T-helper 2 cell (primary cell): ENCODE measurements at places on chromosomes 12 and 14.

GRCh38 chr14:35631071-35631805 is 97.3 kb downstream of the INSM2 start:
- no peak for DNase-seq

DNA sequence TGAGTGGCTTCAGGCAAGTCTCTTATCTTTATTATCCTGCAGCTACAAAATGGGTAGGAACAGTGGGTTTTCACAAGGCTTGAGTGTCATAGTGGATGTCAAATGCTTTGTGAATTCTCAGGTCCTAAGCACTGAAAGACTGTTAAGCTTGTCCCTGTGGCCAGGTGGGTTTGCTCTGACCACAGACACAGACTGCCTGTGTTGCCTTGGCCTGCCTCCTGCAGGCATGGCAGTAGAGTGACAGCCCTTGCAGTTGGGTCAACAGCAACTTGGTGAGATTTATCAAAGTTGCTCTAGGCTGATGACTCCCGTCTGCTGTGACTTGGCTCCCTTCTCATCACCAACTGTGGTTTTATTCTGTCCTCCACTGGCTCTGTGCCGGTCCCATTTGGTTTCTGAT is 520.0 kb upstream of the CCDC196 start:
- DNase-seq = no peak

DNA sequence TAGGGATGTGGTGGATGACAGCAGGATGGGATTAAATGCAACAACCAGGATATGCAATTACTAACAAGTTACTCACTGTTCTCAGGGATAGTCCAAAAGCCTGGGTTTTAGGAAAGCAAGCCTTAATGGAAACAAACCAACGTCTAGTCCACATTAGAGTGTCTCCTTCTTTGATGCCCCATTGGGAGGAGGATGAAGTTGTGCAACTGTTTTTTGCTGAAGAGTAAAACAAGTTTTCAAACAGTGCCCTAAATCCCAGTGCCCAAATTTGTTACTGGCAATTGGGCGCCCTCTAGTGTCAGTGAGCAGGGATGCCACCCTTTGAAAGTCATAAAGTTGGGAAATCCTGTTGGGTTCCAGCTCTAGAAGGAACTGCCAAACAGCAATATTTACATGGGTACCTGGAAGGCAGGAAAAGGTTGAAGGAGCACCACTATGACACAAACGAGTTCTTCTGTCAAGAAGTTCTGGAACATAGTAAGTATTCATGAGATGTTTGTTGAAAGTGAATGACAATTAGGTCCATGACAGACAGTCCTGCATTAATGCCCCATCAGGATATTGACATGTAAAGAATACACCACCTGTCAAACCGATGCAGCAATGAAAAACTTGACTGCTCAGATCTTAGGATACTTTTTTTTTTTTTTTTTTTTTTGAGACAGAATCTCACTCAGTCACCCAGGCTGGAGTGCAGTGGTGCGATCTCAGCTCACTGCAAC is 11.1 kb upstream of the DPF3 start:
- peak; percentile 58 for DNase-seq

DNA sequence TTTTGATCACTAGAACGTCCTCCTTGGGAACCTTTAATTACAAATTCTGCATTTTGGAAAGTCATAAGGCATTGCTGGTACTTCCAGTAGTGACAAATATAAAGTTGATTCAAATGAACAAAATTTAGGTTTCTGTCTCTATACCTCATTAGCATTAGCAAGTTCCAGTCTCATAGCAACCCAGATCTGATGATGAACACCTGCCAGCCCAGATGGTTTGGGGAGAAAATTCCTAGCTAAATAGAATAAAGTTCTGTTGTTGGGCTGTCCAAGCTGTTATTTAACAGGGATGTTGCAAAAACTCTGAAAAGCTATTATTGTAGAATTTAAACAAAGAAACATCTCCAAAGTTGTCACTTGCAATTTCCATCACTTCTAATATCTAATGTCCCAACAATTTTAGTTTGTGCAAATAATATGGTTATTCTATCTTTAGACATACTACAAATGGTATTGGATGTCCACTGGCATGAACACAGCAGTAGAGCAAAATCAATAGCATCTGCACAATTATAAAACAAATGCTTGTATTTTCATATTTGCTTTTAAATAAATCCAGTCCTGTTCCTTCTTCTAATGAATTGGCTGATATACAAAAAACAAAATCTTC is 299.4 kb downstream of the SLC16A7 start:
- DNase-seq = no peak

DNA sequence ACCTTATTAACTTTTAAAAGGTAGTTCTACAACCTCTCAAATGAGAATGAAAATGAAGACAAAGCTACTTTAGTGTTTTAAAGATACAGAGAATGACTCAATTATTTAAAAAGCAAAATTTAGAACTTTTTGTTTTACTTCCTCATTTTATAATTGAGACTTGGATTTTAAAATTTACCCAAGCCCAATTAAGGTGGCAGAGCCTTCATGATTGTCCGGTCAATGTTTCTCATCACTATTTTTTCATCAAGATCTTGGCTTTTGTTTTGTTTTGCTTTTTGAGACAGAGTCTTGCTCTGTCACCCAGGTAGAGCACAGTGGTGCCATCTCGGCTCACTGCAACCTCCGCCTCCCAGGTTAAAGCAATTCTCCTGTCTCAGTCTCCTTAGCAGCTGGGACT is 32.7 kb downstream of the PPP4R3A start:
- no peak for DNase-seq

DNA sequence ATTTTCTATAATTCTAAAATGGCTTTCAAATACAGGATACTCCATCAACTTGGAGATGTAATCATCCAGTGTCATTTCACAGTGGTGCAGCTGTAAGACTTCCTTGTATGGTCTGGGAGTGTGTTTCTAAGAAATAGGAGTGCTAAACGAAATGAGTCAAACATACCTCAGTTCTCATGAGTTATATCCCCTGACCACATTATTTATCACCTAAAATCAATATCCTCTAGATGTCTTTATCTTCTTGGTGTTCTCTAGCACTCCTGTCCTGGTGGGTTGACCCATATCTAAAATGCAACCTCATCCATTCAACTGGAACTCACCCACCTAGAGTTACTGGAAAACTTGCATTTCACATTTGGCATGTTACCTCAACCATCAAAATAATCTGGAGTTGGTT is 33.2 kb downstream of the TMEM30B start:
- DNase-seq = peak; percentile 89

DNA sequence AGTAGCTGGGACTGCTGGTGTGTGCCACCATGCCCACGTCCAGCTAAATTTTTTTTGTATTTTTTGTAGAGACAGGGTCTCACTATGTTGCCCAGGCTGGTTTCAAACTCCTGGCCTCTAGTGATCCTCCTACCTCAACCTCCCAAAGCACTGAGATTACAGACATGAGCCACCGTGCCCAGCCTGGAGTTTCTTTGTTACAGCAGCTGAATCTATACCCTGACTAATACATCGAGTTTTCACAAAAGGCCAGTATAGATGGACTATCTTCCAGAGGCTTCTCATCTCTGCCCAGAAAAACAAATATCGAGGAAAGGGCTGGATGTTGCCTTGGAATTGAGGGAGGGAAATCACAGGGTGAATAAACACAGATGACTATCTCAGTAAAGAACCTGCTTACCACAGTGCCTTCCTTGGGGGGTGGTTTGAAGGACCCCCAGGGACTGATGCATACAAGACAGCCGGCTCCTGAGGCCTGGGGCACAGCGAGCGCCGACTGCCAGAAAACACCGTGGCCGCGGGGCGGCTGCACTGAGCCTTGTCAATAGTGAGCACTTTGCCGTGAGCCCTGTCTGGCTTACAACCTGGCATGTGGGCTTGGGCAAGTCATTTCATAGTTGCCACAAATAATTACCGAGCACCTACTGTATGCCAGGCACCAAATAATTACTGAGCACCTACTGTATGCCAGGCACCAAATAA is 111.9 kb downstream of the SCARB1 start:
- no peak for DNase-seq

GRCh38 chr12:132603240-132604150 is 6.9 kb downstream of the LRCOL1 start:
- DNase-seq = no peak

DNA sequence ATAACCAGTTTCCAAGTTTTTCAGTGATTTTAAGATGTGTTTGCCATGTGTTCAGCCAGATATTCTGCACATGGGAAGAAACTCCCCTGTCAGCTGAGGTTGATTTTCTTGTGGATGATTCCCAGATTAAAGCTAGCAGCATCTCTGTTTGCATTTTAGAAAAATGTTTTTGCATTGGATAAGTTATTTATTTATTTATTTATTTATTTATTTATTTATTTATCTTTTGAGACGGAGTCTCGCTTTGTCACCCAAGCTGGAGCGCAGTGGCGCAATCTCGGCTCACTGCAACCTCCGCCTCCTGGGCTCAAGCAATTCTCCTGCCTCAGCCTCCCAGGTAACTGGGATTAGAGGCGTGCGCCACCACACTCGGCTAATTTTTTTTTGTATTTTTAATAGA is 2.8 kb downstream of the ACOT4 start:
- no peak for DNase-seq

DNA sequence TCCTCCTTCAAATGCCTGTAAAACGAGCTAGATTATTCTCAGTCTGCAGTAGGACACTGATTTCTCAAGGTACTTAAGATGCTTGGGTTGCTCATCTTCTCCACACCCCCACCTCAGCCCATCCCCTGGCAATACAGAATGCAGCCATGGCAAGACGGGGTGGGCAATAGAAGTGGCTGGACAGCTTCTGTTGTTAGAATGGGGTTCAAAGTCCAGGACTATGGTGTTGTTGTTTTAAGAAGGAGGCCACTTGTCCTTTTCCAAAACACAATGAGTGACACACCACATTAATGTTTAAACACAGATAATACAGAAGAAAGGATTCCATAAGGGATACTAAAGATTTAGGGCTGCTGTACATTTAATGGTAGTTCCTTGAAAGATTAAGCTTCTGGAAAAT is 188.9 kb upstream of the BCL2L14 start:
- DNase-seq = no peak

- DNase-seq = no peak
Measured at GRCh38 chr12:89575374-89575773, 49.5 kb upstream of the POC1B start.

DNA sequence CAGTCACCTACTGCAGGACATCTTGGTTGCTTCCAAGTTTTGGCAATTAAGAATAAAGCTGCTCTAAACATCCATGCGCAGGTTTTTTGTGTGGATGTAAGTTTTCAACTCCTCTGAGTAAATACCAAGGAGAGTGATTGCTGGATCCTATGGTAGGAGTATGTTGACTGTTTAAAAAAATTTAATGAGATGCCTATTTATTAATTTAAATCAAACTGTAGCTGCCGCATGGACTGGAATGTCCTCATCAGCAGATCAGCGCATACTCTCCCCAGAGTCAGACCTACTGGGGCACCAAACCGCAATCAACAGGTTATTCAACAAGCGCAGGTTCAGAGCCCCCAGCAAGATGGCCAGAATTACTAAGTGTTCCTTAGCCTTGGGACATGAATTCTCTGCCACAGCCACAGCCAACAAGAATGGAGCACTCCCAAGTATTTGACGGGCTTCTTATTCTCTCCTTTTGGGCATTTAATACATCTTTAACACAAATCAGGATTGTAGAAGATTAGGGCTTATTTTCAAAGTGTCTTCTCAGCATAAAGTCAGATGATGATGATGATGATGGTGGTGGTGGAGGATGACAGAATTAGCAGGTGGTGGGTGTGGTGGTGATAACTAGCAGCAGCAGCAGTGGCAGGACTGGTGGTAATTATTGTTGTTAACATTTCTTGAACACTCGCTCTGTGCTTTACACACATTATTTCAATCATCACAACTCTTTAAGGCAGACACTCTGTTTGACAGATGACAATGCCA is 170.7 kb downstream of the CHST11 start:
- no peak for DNase-seq

DNA sequence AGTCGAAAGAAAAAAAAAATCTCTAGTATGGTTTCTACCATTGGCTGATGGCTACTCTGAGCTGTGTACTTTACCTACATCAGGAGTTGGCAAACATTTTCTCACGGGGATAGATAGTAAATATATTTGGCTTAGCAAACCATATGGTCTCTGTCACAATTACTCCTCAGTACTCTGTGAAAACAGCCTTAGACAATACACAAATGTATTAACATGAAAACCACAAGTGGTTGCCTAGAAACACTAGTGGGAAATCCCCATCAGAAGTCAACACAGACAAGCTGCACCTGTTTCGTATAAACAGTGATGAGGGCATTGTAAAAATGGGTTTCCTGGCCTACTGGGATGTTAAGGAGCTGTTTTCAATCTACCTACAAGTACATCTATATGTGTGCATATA is 84.6 kb upstream of the NAV3 start:
- no peak for DNase-seq

GRCh38 chr12:4279198-4279690 is 5.7 kb downstream of the CCND2 start:
- DNase-seq = no peak

GRCh38 chr12:79559591-79559990 is 131.2 kb downstream of the PAWR start:
- no peak for DNase-seq

DNA sequence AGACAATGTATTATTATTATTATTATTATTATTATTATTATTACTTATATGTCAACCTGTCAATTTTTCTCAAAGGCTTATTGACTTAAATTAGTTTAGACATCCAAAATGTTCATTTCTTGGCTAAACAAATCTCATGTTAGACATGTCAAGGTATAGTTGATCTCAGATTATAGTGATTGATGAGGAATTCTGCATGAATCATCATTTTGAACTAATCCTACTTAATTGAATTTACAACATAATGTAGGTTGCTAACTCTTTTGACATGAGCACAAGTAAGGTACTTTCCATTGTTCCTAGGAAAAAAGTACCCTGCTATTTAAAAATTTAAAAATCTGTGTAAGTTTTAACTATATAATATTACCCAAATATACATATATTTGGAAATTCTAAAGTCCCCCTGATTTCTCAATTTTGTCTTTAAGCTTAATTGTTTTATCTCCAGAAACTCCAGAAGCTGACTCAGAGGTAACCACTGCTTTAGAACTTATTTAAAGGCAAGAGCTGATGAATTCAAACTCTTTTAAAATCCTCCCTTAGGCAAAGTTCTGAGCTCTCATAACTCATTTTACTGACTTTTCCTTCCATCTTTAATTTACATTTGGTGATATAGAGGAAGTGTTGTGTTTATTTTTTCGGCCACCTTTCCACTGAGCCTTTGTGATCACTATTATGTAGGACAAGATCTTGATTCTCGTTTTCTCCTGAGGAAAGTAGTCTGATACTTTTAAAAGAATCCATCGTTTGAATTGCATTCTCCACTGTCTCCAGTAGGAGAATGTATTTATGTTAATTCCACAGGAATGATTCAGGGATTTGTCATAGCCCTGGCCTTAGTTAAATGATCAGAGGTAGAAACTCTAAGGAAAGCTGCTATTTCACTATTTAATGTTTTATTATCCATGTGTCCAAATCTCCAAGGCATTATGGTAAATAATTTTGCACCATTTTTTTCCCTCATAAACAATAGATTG is 1304.5 kb downstream of the AACS start:
- no peak for DNase-seq

- DNase-seq = no peak
Measured at GRCh38 chr12:116065606-116066005, 211.9 kb downstream of the MED13L start.

DNA sequence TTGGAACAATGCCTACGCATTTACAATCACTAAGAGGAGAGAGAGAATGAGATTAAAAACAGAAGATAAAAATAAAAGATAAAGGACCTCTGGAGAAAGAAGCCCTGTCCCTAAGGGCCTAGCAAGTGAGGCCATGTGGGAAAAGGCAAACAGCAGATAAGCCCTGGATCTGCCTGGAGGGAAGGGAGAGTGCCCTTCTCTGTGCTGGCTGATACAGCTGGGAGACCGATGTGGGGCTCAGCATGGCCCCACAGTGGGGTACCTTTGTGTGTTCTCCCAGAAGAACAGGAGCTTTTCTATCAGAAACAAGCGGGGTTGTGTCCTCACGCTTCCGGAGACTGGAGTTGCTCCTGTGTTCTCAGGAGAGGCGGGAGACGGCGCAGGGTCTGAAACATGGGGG is 59.9 kb downstream of the TMCC3 start:
- no peak for DNase-seq
